CD4-positive, alpha-beta T cell treated with Interleukin-21 for 1 hour (primary cell): ENCODE measurements at places on chromosomes 4 and X.

DNA sequence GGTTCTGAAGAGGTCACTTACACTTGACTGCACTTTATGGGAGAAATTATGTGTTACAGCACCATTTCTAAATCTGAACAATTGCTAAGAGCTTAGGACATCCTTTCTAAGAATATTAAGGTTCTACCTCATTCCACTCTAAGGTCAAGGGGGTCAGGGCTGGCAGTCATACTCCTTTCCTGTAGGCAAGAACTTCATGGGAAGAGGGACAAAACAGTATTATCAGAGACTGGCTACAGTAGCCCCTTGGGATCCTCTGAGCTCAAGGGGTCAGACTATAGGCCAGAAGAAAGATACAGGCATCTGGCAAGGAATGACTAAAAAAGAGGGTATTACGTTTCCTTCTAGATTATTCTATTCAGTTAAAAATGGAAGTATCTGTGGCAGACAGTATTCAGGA lies 115.1 kb downstream of the RASL11B start:
- DNase-seq = no peak

DNA sequence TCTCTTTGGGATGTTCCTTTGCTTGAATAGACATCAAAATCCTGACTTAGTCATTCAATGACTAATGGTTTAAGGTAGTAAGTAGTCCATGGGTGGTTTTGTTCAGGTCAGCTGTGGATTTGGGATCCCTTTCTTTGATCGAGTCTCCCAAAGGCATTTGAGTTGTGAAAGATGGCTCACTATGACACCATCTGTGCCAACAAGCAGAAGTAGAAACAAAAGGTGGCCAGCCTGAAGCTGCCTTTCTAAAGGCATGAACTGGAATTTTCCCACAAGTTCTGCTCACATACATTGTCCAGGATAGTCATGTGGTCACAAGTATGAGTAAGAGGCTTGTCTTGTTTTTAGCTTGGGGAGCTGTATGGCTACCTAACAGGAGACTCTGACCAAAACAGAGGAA lies 129.9 kb downstream of the CCNG2 start:
- DNase-seq = no peak

DNA sequence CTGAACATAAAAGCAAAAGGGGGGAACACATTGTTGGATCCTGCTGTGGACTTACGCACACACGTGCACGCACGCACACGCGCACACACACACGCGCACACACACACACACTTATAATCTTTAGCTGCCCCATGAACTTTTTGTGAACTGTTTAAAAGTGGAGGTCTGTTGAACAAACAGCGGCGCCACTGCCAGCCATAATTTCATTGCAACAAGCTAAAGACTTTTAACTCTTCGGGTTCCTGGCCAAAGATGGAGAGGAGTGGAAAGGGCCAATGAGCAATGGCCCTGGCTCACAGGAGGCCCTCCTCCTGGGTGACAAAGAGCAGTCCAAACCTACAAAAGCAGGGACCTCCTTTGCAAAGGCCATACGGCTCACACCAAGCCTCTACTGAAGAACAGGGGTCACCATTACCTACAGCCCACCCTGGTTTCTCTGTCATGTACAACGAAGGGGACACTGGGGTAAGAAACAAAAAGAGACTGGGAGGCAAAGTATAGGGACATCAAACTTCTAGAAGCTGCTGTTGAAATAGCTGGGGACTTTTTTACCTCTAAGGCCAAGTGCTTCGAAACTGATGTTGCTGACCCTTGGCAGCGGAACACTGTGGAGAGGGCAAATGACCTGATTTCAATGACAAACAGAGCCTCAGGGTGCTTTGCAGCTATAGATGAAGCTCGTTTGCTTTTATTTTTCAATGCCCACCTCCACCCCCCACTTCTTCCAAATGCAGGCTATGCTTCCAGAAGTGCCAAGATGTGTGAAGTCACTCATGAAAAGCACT lies 16.7 kb downstream of the BCOR start:
- DNase-seq = no peak

- no peak for DNase-seq
Observed at GRCh38 chr4:102439812-102440211, 61.3 kb upstream of the NFKB1 start.

DNA sequence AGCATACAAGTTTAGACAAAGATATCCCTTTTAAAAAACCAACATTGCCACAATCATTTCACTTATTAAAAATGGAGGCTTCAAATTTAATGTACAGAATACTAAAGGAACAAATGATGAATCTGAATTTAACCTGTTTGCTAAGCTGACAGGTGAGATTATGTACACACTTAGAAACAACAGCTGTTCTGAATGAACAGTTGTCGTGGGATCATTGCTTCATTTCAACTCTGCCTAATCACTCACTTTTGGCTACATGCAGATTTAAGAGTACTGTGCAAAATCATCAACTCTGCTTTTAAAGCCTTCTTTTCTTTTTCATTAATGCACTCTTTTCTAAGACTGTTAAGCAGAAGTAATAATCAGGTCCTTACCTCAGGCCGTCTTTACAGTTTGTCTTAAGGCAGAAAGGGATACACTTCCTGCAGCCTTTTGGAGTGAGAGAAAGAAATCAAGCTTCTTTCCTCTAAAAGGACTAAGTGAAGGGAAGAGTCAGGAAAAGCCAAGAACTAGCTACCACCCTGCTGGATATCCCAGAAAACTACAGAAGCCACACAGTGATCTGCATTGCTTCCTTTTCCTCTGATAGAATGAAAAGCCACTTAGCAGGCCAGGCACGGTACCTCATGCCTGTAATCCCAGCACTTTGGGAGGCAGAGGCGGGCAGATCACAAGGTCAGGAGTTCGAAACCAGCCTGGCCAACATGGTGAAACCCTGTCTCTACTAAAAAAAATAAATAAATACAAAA lies 54.7 kb upstream of the NPNT start:
- DNase-seq = no peak

GRCh38 chrX:10356979-10357378 lies 200.2 kb downstream of the CLCN4 start:
- no peak for DNase-seq

GRCh38 chrX:151702026-151702714 lies 6.9 kb downstream of the PRRG3 start:
- no peak for DNase-seq

DNA sequence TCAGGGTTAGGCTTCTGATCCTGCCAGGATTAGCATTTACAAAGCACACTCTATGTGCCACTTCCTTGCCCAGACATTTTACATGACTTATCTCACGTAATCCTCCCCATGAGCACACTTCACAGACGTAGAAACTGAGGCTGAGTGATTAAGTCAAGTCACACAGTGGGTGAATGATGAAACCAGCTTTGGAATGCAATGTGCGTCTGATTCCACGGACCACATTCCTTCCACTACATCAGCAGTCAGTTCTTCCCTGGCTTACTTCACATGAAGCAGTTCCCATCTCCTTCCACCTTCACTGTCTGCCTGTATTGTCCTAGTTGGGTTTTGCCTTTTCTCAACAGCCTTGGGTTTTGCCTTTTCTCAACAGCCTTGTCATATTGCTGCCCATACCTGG lies 134.3 kb upstream of the PPARGC1A start:
- no peak for DNase-seq

DNA sequence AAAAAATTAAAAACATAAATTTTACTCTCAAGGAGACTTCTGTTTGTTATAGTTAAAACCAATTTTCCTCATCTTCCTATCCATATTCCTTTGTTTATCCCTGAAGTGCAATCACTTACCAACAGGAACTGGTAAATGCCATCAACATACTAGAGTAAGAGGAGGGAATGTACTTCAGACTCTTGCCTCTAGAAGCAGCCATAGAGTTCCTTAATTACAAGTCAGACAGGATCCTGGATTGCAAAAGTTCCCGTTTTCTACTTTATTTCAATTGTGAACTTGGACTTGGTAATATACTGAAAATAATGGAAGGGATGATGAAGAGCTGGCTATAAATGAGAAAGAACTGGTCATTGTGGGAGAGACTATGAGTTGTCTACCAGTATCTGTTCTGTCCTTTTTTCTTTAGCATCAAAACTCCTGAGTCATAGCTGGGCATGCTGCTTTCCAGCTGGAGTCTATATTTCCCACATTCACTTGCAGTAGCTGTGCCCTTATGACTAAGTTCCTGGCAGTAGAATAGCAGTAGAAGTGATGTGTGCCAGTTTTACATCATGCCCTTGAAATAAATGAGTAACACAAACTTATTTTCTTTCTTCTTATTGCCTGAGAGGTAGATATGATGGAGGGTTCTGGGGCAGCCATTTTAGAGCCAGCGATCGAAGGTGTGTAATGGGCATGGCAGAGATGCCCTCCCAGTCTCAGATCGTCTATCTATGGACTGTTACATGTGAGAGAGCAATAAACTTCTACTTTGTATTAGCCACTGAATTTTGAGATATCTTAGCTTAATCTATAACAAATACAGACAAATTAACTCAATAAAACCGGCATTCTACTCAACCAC lies 26.8 kb upstream of the SPARCL1 start:
- no peak for DNase-seq

DNA sequence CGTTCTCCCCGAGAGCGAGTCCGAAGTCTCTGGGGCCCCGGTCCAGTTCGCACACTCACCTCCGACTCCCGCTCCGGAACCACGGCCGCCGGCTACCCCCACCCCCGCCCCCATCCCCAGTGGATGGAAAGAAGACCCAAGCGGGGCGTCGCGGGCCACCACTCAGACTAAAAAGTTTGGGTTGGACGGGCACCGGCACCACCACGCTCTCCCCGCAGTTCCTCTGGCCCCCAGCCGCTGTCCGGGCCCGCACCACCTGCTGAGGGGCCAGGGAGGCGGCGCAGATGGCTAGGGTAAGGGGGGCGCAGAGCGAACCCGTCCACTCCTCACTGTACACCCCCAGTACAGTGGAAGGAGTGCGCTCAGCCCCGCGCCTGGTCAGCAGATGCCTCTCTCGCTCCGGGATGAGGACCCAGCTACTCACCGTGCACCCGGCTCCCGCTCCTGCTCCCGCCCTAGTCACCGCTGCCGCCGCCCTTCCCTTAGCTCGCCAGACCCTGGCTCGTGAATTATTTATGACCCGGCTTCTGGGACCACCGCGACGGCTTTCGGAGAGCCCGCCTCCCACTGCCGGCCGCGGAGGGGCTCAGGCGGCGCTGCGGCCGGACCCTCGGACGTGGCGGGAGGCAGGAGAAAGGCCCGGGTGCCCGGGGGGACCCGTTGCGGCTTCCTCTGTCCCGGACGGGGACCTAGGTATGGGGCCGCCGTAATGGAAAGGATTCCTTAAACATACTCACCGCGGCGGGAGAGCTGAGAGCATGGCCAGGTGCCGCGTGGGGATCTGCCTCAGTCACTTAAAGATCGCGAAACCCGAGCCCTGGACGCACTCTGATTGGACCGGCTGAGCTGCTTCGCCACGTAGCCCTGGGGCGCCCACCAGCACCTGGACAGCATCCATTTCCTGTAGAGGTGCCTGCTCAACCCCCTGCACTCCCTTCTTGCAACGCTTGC lies at the start of gene PROM1:
Gene PROM1 (minus strand): TSS at position 783 of the 951 bp plus-strand sequence. CDS start 8,117 bp downstream, outside the sequence.
- no peak for DNase-seq

- no peak for DNase-seq
Observed at GRCh38 chr4:11343536-11343935, 85.2 kb downstream of the HS3ST1 start.

DNA sequence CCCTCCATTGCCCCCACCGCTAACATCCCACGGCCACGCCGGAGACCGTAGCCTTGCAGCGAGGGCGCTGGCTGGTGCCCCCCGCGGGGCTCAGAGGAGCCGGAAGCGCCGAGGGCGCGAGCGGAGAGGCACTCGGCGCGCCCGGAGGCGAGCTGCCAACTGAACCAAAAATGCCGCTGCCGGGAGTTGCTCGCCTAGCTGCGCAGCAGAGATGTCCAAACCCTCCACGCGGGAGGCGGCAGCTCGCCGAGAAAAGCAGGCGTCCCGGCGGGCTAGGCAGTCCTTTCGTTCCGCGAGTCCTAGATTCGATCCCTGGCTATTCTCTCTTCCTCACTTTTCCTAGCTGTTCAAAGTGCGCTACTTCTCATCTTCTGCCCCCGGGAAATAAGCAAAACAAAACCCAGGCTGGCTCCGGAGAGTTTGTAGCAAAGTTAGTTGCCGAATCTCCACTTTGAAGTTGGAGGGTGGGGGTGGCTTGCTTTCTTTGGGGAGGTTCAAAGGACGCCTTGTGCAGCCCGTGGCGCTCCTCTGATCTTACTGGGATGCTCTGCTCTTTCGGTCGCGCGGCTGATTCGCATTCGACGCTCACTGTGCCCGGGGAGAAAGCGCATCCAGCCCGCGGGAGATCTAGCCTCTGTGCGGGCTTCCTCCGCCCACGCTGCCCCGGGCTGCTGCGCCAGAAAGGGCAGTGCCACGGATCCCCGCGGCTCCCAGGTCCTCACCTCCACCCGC lies 723 bp downstream of the NKX6-1 start:
- no peak for DNase-seq

GRCh38 chrX:56762220-56762619 lies 33.2 kb downstream of the NBDY start:
- no peak for DNase-seq

- DNase-seq = no peak
Observed at GRCh38 chr4:153215921-153216320, 11.7 kb downstream of the TRIM2 start.

- no peak for DNase-seq
Observed at GRCh38 chr4:110680265-110680664, 57.4 kb upstream of the PITX2 start.

GRCh38 chr4:11312389-11312788 lies 116.3 kb downstream of the HS3ST1 start:
- DNase-seq = no peak

- no peak for DNase-seq
Observed at GRCh38 chr4:164109503-164109902, 615.0 kb downstream of the TMA16 start.

- no peak for DNase-seq
Observed at GRCh38 chr4:102439236-102439614, 61.9 kb upstream of the NFKB1 start.

GRCh38 chr4:168743601-168744000 lies 246.7 kb downstream of the PALLD start:
- no peak for DNase-seq

DNA sequence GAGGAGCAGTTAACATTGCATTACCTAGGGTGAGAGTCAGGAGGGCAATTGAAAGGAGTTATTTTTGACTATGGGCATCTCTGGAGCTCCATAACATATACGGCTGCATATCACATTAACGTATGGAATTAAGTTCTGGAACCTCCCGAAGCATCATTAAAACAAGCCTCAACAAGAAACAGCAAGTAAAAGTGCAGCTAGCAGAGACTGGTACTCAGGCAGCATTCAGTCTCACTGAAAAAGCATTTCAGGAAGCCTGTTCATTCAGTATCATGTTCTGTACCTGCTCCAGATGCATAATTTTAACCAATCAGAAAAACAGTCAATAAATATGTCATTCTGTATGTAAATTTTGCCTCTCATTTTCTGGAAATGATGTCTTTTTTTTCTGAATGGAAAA lies 299.6 kb downstream of the EPHA5 start:
- no peak for DNase-seq

DNA sequence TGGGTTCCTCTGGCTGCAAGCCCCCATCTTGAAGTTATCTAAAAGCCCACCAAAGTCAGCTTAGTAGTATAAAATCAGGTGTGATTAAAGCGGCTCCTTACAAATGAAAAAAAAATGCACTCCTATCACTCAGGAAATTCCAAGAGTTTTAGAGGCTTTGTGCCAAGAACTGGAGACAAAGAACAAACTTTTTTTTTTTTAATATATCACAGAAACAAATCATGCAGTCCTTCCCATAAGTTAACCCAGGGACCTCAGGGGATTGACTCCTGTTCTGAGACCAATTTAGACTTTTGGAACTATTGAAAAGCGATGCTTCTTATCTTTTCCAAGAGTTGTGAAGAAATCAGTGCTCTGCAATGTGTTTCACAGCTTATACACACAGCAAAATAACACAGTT lies 53.6 kb downstream of the HHIP start:
- DNase-seq = no peak
